ENCODE measurements at places on chromosomes 5 and 9.

DNA sequence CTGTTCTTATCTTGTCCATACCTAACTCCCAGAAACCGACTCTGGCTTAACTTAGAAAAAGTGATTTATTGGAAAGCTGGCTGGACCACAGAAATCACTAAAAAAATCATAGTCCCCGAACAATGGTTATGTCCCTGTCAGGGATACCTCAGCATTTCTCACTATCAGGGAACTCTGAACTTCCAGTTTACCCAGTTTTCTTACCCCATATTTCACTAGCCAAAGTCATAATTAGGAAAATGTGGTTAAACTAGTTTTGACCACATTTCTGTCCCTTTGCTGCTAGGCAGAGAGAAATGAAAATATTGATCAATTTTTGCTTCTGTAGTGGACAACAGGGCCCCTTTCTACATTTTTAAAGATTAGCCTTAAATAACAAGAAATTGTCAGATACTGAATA is 38.2 kb downstream of the ST8SIA4 start:
- DNase-seq, result no peak

DNA sequence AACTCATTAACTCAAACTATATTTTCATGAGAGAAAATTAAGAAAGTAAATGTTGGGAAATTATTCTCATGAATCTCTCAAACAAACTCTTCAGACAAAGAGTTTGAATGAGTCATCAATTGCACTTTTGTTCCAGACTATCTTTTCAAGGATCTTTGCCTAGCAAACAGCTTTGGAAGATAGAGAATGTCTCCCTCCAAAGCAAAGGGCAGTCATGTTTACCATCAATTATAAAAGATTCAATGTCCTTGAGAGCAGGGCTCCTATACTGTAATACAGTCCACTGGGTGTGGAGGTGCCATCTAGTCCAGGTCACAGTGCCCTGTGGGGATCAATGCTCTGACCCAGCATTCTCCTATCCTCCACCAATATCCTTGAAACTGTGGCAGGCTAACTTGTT is 1429.3 kb downstream of the EFNA5 start:
- DNase-seq, result no peak

DNA sequence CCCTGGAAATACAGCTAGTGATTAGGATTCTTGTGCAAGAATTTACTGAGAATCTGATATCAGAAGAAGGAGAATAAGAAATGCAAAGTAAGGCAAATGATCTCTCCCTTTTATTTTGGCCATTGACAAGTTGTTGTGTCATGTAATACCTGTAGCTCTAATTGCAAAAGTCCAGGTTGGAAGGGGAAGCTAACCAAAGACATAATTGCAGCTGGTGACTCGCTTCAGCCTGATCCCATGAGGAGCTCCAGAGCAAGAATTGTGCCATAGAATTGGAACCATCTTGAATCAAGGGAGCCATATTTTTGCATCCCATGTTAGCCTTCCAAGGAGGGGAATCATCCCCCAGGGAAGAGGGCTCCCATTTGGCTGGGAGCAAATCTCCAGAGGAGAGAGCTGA is 149.6 kb upstream of the MOCS2 start:
- DNase-seq, result no peak

- no peak for DNase-seq
Observed at GRCh38 chr5:108670591-108671289, 77.0 kb upstream of the FER start.

- DNase-seq, result no peak
Observed at GRCh38 chr9:98778711-98779530, 17.4 kb downstream of the ANKS6 start.

- no peak for DNase-seq
Observed at GRCh38 chr9:122115176-122116035, 22.3 kb upstream of the TTLL11 start.

Measured in stimulated activated CD8-positive, alpha-beta memory T cell treated with anti-CD3 and anti-CD28 coated beads, Interleukin-15, amount 100 ng/mL, for 4 hours (primary cell).